ENCODE measurements at places on chromosomes 11 and 22. TPM values are rescaled to one million over a fixed set of nuclear protein-coding genes. Genes with fewer than 3 reads are reported as not detected.

OMP gene
- not detected for total RNA-seq

ANO1 gene
- 0.82 TPM for total RNA-seq

HEPN1 gene
- not detected for total RNA-seq

SUSD2 gene
- 49.5 TPM for total RNA-seq

EHF gene
- total RNA-seq: 0.20 TPM

CNGA4 gene
- not detected for total RNA-seq

MOGAT2 gene
- total RNA-seq: not detected

STARD10 gene
- 20.7 TPM for total RNA-seq

CWF19L2 gene
- total RNA-seq: 2.9 TPM

DGCR2 gene
- total RNA-seq: 23.0 TPM

KRTAP5-2 gene
- total RNA-seq: not detected

ATP6V1E1 gene
- 147 TPM for total RNA-seq

RASD2 gene
- 1.1 TPM for total RNA-seq

RAG2 gene
- not detected for total RNA-seq

MED17 gene
- total RNA-seq: 22.2 TPM

CCDC88B gene
- total RNA-seq: 12.1 TPM

IGSF9B gene
- 0.54 TPM for total RNA-seq

MRGPRX3 gene
- total RNA-seq: not detected

SNX32 gene
- not detected for total RNA-seq

MS4A6E gene
- total RNA-seq: not detected

RAB39A gene
- total RNA-seq: 0.27 TPM

TMEM191B gene
- 2.3 TPM for total RNA-seq

LRRC10B gene
- 0.24 TPM for total RNA-seq

CCDC73 gene
- total RNA-seq: not detected

All from A549 treated with RU486 at 1 μM for 4 hours (cell line).